Stomach (tissue), 19 donors: ENCODE measurements at places on chromosomes 3 and 15.

DNA sequence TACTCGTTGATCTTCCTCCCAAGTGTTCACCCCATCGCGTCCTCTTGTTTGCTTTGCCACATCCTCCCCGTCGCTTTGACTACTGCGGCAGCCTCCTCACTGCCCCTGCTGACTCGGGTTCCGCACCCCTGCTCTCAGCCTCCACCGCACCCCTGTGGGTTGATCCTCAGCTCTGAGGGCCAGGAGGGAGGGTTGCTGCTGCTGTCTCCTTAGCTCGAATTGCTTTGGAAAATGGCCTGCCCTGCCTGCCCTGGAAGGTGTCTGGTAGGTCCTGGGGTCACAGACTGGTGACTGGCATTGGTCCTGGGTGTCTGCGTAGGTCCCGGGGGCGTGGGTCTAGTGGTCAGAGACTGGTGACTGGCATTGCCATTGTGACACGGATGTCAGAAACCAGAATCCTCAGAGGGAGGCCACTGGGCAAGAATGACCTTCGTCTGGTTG is 9.4 kb downstream of the MUC4 start:
- peak; percentile 70 for DNase-seq

GRCh38 chr3:61793056-61793455 is 231.7 kb downstream of the PTPRG start:
- no peak for DNase-seq

GRCh38 chr3:81932681-81933080 is 171.2 kb upstream of the GBE1 start:
- DNase-seq, result no peak

DNA sequence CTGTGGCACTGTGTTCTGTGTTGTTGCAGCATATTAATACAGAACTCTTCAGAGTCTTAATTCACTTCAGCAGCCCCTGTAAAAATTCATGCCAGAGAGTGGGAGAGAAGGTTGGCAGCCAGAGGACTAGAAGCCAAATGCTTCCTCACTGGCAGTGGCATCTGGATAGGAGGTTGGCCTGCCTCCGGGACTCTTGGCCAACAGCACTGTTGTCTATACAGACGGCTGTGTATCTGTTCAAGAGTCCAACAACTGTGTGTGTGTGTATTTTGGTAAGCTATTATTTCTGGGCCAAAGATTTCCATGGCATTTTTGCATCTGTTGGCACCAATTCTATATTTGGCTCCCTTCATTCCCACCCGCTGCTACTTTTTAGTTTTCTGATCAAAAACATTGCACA is 156.0 kb upstream of the SOX2 start:
- peak; percentile 19 for DNase-seq

- DNase-seq, result no peak
These were observed 1002.4 kb upstream of the CADM2 start for GRCh38 chr3:83956431-83956830.

DNA sequence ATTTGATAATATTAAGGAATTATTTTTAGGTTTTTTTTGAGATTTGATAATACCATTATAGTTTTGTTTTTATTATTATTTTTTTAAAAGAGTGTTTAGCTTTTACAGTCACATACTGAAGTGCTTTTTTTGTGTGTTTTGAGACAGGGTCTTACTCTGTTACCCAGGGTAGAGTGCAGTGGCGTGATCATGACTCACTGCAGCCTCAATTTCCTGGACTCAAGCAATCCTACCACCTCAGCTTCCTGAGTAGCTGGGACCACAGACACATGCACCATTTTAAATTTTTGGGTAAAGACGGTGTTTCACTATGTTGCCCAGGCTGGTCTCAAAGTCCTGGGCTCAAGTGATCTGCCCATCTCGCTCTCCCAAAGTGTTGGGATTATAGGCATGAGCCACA is 73.0 kb downstream of the SUMF1 start:
- DNase-seq, result no peak
